B cell (primary cell): ENCODE measurements at places on chromosomes 2 and 18. TPM values are rescaled to one million over a fixed set of nuclear protein-coding genes. Genes with fewer than 3 reads are reported as not detected.

Gene SLC4A5
- 9.7 and 12.3 TPM in 2 replicates for total RNA-seq

Gene TEX44
- not detected in 2 replicates for total RNA-seq

GRCh38 chr2:136375017-136375901 is 257.3 kb upstream of the CXCR4 start:
- no peak for DNase-seq

- DNase-seq = peak; percentile 90
Measured at GRCh38 chr2:70141212-70141901, 49.5 kb downstream of the C2orf42 start.

- no peak for DNase-seq
Measured at GRCh38 chr2:19895535-19895934, 6.2 kb downstream of the TTC32 start.

- no peak for DNase-seq
Measured at GRCh38 chr18:28045880-28046279, 131.1 kb downstream of the CDH2 start.

GRCh38 chr2:109177635-109178034 is 48.6 kb downstream of the SH3RF3 start:
- no peak for DNase-seq

DNA sequence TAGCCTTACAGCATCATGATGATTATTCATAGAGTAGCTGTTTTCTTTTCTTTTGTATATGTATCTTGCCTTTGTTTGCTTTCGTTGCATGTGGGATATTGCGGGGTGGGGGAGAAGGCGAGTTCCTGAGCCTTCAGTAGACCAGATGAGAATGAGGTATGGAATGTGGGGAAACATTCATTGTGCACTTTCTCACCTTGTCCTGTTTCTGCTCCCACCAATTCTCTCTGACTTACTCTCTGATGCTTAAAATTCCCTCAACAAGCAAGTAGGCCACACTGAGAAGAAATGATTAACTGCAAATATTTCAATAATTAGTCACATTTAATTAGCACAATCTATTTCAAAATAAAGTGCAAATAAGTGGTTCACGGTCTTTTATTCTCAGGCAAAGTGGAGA is 31.0 kb downstream of the GKN2 start:
- no peak for DNase-seq

DNA sequence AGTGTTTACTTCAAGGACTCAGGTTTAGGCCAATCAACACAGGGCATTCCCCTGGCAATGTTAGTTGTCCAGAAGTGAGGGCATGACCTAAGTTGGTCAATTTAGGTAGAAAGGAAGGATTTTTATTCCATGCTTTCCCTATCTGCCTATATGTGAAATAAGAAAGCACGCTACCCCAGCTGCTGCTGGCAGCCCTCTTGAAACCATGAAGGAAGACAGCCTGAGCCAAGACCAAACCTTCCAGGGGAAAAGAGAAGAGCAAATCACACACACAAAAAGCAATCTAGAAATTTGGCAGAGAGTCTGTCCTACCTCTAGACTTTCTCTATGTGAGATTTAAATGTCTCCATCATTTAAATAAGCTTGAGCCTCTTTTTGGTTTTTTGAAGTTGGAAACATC is 387.6 kb downstream of the TNS1 start:
- DNase-seq = no peak

- no peak for DNase-seq
Measured at GRCh38 chr18:36522509-36522908, 225.0 kb downstream of the FHOD3 start.

DNA sequence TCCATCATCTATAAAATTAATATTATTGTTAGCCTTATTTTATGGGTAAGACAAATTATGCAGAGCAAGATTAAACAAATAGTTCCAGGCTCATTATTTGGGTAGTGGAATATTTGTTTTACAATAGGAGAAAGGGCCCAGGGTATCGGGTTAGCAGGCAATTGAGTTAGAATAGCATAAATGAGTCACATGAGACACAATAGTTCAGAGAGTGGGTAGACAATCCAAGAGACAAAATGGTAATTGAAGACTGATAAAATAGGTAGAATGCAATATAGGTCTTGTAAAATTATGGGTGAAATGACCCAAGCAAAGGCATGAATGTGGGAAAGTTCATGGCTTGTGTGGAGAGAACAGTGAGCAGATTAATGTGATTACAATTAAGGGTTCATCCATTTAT is 790.9 kb upstream of the GCFC2 start:
- no peak for DNase-seq

GRCh38 chr2:86704459-86704971 is 15.6 kb upstream of the RMND5A start:
- DNase-seq = no peak

Gene EFR3B
- 0.12 and 0.15 TPM in 2 replicates for total RNA-seq

Gene SAG
- 0.17 and 1.1 TPM in 2 replicates for total RNA-seq

- DNase-seq = no peak
Measured at GRCh38 chr2:158569284-158569683, 112.5 kb downstream of the PKP4 start.

DNA sequence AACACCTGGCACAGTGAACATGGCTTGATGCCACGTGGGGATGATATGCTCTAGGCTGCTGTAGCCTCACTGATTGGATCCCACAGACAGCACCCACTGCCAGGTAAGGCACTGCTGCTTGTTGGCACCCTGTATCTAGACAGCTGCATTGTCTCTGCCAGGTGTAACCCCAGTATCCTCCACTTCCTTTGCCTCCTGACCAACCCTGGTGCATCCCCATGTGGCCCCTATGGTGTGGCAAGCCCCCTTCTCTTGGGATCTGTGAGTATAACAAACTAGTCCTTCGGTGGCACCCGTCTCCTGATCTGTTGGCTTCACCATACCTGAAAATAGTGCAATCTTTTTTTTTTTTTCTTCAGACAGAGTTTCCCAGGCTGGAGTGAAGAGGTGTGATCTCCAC is 11.1 kb downstream of the TEX51 start:
- no peak for DNase-seq

- DNase-seq = no peak
Measured at GRCh38 chr2:220847006-220847405, 725.1 kb downstream of the EPHA4 start.

GRCh38 chr2:124959581-124959980 is 934.5 kb downstream of the CNTNAP5 start:
- no peak for DNase-seq

DNA sequence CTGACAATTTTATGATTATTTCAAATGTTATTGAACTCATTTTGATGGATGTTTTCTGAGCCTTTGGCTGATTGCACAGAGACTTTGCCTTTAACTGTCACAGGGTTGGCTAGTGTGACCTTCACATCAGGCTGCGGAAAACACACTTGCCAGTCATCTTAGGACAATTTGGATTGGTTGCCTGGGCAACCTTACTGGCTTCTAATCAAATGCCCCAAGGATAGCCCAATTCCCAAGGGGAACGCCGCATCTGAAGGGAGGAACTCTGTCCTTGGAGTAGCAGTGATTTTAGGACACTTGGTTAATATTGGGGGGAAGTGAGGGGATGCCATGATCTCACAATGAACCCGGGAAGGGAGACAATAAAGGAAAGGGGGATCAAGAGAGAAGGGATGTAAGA is 29.5 kb downstream of the OSBPL6 start:
- no peak for DNase-seq

DNA sequence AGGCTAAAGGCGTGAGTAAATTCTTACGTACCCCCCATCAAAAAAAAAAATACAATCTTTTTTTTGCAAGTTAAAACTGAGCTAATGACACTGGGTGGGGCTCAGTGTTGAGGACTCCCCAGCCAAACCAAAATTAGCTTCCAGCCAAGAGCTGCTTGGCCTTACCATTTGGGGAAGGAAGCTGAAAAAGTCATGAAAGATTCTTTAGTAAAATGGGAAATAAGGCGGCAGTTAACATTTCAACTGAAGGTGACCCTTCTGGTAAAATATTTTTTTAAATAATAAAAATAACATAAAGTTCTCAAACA is 16.4 kb downstream of the SMAD7 start:
- peak; percentile 41 for DNase-seq

DNA sequence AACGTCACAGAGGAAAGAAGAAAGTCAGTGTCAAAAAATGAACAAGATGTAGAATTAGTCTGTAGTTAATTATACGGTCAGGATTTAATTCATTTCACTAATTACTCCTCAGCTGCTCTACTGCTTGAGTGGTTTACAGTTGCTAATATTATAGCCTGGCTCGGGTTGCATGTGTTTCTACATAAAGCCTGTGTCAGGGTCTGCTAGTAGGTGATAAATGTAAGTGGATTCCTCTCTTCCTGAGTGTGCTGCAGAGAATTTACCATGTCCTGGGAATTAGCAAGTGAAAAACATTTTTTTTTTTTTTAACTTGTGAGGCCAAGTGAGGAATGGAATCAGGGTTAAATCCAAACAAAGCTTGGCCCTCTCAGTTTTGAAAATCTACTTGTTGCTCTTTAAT is 622.6 kb downstream of the EPHA4 start:
- DNase-seq = no peak

DNA sequence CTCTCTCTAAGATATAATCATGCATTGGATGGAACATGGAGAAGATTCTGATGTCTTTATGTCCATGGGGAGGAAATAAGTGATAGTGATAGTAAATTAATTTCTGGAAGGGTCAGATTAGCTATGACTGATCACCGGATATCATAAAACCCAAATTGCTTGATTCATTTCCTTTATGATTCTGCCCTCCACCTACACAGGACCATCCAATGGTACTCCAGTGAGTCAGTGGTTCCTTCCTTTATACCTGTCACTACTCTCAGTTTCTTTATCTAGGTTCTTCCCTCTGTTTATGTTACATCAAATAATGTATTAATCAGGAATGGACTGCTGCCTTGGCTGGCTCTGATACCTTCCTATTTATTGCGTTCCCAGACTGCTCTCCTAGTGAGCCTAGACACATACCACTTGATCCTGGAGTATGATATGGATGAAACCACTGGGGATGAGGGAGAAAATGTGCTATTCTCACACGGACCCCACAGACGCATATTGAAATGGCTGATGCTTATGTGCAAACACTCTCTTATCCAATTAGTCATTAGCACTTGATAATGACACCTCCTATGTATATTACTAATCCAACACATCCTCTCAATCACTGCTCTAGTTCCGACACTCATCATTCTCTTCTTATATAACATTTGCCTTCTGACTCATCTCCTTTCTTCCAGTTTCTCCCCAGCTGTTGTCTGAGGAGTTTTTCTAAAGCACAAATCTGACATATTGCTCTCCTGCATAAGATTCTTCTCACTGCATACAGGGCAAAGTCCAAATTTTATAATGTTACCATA is 315.6 kb downstream of the INSIG2 start:
- no peak for DNase-seq

GRCh38 chr2:64422466-64422865 is 31.5 kb upstream of the LGALSL start:
- DNase-seq = no peak

- no peak for DNase-seq
Measured at GRCh38 chr2:45698554-45698953, 47.1 kb downstream of the PRKCE start.
